ENCODE measurements at places on chromosomes 13 and 19. TPM values are rescaled to one million over a fixed set of nuclear protein-coding genes. Genes with fewer than 3 reads are reported as not detected.
A peak's percentile ranks its signal among the peaks of the same experiment; 100 is the strongest.

GRCh38 chr13:19159761-19160420 is 21.7 kb downstream of the TUBA3C start:
- DNase-seq: no peak

Gene FPR3
- not detected for polyA plus RNA-seq

GRCh38 chr13:26295812-26296211 is 41.9 kb downstream of the CDK8 start:
- no peak for DNase-seq

Gene PLIN5
- 0.55 TPM for polyA plus RNA-seq

Gene CRX
- not detected for polyA plus RNA-seq

Gene CLC
- not detected for polyA plus RNA-seq

DNA sequence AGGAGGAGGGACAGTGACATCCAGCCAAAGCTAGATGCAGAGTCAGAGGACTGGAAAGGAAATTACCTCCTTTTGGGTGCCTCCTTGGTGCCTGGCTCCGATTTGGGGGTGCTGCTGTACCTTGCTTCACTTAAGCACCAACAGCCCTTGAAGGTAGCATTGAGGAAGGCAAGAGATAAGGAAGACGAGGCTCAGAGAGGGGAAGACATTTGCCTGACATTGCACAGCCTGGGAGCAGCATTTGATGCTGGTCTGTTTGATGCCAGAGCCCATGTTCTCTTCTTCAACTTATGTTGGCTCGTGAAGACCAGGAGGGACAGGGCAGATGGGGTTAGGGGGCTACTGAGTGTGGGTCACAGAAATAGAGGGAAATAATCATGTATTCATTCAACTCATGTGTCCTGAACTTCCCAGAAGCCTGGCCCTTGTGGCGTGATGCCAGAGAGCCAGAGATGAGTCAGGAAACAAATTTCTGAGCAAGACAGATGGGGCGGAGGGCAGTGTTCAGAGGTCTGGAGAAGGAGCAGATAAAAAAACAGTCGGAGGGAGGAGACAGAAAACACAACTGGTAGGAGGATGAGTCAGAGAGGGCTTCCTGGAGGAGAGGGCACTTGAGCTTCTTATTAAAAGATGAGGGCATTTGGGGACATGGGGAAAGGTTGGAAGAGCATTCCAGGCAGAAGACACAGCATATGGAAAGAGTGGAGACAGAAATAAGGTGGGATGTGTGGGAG is 3.0 kb upstream of the C19orf81 start:
- DNase-seq: no peak

Gene SGCG
- not detected for polyA plus RNA-seq

DNA sequence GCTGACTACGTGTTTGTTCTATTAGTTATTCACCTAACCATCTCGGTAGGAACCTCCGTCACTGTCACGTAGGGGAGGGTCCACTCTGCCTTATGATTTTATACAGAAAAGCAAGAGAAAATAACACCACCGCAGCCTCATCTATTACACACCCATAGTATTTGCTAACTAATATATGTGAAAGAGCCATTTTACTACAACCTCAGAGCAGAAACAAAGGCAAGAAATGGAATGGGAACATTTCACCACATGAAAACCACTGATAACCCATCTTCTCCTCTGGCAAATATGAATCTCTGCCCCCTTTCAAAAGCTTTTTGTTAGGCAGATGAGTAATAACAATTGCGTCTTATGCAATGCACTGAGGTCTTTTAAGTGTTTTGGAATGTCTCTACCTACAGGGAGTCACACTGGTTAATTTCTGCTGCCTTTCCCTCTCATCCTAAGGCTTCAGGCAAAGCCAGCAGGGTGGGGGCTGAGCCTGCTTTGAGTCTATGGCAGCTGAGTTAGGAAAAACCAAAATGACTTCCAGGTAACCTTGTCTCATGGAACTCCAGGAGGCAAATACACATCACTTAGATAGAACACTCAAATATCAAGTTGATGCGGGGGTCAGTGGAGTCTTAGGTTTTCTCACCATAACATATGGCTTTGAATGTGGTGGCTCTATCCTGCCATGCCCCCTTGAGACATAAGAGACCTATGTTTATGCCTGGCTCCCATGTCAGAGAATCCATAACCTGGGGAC is 15.0 kb downstream of the TSHZ3 start:
- no peak for DNase-seq

GRCh38 chr13:70170689-70171088 is 62.4 kb upstream of the KLHL1 start:
- DNase-seq: no peak

Gene CEACAM7
- polyA plus RNA-seq: not detected

Gene C3
- polyA plus RNA-seq: not detected

DNA sequence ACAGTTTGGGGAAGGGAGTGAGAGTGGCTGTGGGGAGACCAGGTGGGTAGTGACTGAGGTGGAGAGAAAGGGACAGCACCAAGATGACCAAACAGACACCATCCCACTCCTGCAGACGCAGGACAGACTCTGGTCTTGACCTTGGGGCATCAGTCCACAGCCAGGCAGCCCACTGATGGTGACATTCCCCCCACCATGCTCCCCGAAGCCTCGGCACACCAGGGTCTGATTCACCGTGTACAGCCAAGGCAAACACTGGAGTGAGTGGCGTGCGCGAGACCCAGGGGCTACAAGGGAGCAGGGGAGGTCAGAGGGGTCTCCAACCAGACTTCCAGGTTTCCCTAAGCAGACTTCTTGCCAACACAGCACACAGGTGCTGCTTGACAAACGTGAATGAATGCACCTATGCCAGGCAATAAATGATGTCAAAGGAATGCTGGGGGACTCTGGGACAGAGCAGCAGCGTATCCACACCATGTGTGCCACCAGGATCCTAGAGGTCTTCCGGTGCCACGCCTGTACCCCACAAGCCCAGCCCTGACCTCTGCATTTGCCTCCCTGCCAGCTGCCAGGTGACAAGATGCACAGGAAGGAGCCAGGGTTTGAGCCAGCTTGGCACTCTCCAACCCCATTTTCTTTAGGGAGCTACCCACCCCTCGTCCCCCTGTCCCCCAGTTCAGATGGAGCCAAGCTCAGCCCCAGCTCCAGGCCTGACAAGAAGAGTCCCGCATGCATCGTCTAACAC is 18.5 kb downstream of the RANBP3 start:
- DNase-seq: no peak

Gene KISS1R
- 0.85 TPM for polyA plus RNA-seq

DNA sequence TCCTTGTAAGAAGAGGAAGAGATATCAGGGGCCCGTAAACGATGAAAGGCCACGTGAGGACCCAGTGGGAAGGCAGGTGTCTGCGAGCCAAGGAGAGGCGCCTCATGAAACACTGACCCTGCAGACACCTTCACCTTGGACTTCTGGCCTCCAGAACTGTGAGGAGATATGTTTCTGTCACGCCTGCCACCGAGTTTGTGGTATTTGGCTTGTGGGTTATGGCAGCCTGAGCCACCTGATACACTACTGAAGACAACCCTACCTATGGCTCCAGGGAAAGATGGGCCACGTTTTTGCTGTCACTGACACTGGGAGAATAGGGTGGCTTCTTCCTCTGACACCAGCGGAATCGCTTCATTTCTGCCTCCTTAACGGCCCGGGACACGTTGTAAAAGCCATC is 217.5 kb upstream of the MAB21L1 start:
- no peak for DNase-seq

DNA sequence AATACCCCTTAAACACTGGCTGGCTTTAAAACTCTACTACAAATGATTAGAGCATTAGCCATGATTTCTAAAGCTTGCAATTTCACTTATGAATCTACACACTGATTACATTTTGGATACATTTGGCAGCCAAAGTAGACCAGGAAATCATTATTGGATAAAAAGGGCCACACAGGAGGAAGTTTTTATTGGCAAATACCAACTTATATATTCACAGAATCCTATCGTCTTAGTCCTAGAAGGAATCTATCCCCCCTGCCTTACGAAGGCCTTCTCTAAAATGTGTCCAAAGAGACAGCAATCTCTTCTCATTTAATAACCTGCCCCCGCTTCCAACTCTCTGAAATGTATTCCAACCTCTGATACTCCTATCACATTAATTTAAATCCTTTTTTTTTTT is 52.5 kb downstream of the KLF5 start:
- DNase-seq: no peak

DNA sequence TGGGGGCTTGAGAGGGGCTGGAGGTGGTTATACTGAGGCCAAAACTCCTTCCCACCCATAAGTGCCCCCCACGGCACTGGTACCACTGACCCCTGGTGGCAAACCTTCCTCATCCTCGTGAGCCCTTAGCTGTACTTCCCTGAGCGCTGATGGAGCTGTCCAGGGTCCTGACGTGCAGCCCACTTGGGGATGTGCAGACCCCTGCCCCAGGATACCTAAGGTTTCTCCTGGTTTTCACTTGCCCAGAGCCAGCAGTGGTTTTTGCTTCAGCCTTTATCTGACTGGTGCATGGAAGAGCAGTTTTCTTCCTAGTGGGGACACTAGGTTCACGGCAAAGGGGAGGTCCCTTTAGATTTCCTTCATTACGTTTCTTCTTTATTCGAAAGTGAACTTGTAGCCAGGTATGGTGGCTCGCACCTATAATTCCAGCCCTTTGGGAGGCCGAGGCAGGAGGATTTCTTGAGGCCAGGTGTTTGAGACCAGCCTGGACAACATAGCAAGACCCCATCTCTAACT is 28.7 kb upstream of the KCTD15 start:
- DNase-seq: no peak

DNA sequence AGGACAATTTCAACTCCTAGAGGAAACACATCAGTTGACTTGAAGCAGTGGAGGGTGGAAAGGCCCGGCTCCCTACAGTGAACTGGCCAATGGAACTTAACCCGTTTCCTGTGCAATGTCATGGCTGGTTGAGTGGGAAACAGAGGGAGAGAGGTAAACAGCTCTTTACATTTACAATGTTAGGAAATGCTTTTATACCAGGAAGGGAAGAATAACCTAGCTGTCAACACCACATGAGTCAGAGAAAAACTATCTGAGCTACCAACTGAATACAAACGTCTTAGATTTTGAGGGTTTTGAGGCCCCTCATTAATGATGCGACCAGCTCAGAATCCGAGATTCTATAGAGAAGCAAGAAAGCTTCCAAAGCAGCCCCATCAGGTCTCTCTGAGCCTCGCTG is 36.7 kb downstream of the CARD8 start:
- DNase-seq: no peak

DNA sequence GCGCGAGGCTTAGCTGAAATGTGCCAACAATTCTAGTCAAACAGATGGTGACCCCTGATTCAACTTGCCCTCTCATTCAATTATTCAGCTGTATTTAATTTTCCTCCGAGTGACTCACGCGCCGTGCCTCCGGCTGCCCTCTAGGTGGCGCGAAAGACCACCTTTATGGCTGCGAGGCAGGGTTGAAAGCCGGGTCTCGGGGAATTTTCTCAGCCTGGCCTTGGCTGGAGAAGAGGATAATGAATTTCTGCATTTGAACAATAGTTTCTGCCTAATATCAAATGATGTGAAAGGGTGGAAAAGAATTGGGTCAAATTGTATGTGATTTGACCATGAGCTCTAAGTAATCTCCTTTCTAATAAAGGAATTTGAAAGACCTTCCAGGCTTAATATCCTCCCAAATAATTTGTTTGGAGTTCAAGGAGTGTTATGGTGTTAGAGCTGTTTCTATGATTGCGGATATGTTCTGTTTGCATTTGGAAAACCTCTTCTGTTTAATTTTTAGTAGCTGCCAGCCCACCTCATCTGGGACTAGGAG is 310.9 kb downstream of the ZNF536 start:
- DNase-seq: peak; percentile 23

Gene APOC4
- not detected for polyA plus RNA-seq

GRCh38 chr13:50365408-50366391 is 350.5 kb downstream of the KCNRG start:
- DNase-seq: no peak

DNA sequence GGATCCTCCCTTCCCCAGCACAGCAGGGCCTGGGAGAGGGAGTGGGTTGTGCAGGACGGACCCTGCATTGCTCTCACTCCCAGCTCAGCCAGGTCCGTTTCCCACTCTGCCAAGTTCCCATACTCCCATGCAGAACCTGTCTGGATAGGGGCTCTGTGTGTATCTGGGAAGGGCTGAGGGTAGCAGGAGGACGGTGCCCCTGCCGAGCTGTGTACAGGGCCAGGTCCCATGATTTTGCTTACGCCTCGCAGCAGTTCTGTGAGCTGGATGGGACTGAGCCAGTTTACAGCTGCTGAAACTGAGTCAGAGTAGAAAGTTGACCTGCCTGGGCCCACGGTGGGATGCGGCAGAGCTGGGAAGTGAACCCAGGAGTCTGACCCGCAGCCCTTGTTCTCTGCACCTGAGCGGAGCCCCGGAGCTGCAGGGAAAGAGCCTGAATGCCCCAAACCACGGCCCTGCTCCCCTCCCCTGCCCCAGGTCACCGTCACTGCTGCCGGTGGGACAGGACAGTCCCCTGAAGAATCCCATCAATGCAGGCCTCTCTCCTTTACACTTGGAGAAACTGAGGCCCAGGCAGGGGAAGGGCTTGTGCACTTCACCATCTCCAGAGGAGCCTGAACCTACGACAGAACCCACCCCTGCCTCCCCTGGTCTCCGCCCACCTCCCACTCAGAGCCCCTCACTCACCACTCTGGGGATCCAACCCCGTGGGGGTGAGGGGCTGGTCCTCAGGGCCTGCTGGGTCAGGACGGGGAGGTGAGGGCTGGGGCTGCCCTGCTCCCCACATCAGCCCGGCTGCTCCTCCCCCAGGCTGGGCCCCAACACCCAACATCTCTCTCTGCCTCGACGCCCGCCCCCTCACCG is 3.5 kb downstream of the LILRB5 start:
- no peak for DNase-seq

DNA sequence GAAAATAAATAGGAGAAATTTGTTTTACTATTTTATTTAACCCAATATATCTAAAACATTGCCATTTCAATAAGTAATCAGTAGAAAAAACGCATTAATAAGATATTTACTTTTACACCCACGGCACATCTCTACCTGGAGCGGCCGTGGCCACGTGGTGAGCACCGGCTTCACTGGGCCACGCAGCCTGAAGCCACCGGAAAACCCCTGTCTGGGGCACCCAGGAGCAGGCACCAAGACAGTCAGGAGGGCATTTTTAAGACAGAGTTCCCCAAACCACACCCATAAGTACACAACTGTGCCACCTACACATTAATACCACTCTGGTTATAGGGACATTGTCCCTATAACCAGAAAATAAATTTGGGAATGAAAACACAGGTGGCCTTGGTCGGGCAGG is 80.9 kb downstream of the SPACA7 start:
- no peak for DNase-seq

Gene MEDAG
- not detected for polyA plus RNA-seq

GRCh38 chr13:44748439-44748838 is 172.3 kb upstream of the TSC22D1 start:
- no peak for DNase-seq

Gene ZNF253
- polyA plus RNA-seq: 16.0 TPM

Gene CERS1
- polyA plus RNA-seq: not detected
